ENCODE measurements at places on chromosomes 1 and 21.

DNA sequence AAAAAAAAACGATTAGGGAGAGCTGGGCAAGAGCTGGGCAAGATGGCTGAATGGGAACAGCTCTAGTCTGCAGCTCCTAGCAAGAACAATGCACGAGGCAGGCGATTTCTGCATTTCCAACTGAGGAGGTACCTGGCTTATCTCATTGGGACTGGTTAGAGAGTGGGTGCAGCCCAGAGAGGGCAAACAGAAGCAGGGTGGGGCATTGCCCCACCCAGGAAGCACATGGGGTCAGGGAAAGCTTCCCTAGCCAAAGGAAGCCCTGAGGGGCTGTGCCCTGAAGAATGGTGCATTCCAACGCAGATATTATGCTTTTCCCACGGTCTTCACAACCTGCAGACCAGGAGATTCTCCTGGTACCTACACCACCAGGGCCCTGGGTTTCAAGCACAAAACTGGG, 251.6 kb downstream of the GPATCH2 start:
- no peak for DNase-seq

- DNase-seq: peak; percentile 97
These were observed at the start of gene PCBP3 for GRCh38 chr21:45643021-45643980. Gene PCBP3, plus strand, starts transcription at chr21:45643725. Its CDS starts 206,361 bp downstream, at chr21:45850086.

- DNase-seq: no peak
These were observed 33.2 kb upstream of the FNBP1L start for GRCh38 chr1:93414749-93415148.

DNA sequence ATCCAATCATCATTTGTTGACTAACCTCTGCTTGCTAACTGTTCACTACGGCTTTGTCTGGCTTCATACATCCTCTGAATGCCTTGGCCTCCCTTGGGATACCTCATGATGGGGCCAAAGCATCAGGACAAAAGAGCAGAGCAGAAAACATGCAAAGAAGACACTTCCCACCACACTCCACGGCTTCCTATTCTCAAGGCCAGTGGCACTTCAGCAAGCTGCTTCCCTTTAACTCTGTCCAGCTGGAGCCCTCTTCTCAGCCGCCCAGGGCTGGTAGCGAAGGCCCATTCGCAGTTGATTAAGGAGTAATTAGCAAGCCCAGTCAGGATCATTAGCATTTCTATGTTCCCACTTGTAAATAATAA, 224.3 kb upstream of the FGGY start:
- DNase-seq: no peak

DNA sequence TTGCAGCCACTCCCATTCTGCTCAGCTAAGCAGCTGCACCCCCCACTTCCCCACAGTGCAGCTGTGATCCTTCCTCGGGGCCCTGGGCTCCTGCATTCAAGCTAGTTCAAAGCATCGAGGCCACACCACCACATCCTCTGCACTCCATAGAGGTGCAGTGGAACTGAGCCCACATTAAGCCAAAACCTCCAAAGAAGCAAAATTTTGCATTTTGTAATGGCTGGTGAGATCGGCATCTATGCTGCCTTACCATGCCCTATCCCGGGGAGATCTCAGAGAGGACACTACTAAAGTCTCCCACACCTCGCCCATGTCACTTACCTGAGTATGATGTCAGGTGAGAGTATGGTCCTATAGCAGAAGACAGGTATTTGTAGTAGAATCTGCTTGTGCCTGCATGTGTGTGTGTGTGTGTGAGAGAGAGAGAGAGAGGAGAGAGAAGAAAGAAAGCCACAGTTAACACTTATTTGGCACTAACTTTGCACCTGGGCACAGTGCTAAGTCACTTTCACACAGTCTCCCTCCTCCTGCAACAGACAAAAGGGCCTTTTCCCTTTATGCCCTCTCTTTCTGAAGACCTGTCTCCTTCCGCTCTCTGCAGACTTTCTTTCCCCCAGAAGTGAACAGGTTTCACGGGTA, 89.8 kb downstream of the KIF14 start:
- no peak for DNase-seq

DNA sequence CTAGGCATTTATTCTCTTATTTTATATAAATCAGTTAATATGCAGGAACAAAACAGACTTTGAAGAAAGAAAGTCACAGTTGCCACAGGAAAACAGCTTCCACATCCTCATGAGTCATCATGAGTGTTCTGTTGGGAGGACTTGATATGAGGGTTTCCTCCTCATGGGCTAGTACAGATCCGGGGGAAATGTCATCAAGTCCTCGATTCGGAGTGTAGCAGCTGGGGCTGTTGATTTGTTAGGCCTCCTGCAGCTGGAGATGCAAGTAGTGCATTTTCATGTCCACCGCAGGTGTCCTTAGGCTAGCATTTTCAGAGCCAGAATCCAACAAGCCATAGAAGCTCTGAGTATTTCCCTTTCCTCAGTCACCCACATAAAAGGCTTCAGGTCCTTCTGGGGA, 36.7 kb downstream of the ADAM30 start:
- DNase-seq: peak; percentile 87

GRCh38 chr1:43388613-43389012, 987 bp downstream of the MED8 start:
- no peak for DNase-seq

GRCh38 chr1:48251323-48251722, 28.8 kb downstream of the SLC5A9 start:
- no peak for DNase-seq

- DNase-seq: no peak
These were observed 252.4 kb upstream of the KAZN start for GRCh38 chr1:14345946-14346550.

- no peak for DNase-seq
These were observed 827 bp downstream of the PRKCZ start for GRCh38 chr1:2050793-2051682.

GRCh38 chr1:21302747-21303715, 12.8 kb upstream of the ECE1 start:
- DNase-seq: peak; percentile 97

GRCh38 chr1:207923121-207923520, 12.2 kb upstream of the CD34 start:
- no peak for DNase-seq

GRCh38 chr1:23184212-23184934, 15.7 kb upstream of the LUZP1 start:
- no peak for DNase-seq

DNA sequence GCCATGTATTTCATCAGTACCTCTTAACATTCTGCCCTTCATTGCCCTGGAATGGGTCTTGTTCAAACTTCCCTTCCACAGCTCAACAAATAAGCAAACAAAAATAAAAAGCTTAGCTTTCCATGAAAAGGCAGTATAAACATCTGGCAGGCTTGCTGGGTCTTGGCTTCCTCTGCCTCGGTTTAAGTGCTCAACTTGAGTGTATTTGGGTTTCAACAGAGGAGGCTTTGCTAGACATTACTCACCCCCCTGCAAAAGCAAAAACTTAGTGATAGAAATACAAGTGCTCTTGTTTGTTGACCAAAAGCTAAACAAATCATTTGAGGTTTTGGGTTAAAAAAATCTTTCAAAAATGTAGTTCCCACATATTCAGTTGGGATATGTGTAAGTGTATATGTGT, 518.5 kb downstream of the PLPP3 start:
- DNase-seq: peak; percentile 61

GRCh38 chr1:219928791-219929118, 398 bp upstream of the SLC30A10 start:
- DNase-seq: no peak

DNA sequence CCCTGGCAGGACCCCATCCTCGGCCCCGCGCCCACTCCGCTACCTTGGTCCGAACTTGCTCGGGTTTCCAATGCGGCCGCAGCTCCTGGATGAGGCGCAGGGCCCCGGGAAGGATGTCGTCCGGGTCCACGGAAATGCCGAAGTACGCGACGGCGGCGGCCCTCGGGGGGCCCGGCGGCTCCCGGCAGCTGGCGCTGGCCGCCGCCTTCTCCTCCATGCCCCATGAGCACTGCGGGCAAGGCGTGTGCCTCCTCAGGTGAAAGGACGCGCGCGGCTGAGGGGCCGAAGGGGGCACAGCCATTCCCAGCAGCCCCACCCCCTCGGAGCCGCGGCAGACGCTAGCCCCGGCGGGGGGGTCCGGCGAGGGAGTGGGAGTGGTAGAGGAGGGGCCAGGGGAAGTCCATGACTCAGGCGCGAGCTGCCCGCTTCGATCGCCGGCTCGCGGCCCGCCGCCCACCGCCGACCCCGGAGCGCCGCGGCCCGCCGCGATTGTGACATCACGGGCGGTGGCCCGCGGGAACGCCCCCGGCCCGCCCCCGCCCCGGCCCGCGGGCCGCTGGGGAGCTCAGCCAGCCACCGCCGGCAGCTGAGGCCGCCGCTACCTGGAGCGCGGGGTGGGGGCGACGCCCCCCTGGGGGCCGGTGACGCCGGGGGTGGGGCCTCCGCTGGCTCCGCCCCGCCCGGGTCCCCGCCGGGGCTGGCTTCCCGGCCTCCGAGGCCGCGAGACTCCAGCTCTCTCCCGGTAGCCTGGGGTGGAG, at the start of gene ETNK2:
Gene ETNK2 (minus strand): TSS at position 493 of the 758 bp plus-strand sequence. CDS start 192 bp downstream, at position 301.
- DNase-seq: no peak

- DNase-seq: no peak
These were observed 105.1 kb upstream of the DPH5 start for GRCh38 chr1:101130673-101131072.

DNA sequence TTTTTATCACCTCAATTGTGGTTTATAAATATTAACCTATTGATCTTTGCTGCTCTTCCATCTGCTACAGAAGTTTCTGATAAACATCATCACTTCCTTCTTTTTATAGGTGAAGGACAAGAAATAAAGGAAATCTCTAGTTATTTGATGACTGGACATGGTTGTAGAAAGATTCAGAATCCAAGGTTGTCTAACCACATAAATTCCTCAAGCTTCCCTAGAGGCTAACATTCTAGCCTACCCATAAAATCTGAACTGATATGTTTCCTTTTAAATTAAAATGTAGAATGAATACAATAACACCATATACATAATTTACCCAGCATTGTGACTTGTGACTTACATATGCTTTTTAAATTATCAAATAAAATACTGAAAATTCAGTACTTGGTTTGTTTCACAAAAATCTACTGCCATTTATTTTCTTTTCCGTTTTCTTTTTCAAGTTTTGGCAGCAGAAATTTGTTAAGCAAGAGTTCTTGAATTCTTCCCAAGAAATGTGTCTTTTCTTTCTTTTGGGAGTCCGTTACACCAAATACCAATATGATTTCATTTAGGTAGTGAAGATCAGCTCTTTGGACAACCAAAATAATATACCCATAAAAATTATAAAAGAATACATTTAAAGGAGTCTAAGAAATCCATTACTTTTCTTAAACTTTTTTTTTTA, 513.2 kb upstream of the ADGRL2 start:
- DNase-seq: no peak

DNA sequence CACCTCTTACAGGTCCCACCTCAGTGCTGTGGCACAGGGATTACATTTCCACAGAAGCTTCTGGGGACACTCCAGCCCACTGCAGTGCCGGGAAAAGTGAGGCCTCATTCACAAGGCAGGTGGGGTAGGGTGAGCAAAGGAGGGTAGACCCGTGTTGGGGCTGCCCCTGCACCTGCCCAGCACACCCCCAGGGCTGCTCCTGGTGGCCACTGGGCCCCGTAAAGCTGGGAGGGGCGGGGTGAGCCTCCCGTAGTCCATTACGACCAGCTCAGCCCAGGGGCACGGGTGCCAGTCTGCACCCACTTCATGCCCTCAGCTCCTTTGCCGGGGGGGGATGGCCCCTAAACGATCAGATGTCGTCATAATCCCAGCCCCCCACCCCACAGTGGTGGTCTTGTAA, 39.5 kb downstream of the AJAP1 start:
- no peak for DNase-seq

DNA sequence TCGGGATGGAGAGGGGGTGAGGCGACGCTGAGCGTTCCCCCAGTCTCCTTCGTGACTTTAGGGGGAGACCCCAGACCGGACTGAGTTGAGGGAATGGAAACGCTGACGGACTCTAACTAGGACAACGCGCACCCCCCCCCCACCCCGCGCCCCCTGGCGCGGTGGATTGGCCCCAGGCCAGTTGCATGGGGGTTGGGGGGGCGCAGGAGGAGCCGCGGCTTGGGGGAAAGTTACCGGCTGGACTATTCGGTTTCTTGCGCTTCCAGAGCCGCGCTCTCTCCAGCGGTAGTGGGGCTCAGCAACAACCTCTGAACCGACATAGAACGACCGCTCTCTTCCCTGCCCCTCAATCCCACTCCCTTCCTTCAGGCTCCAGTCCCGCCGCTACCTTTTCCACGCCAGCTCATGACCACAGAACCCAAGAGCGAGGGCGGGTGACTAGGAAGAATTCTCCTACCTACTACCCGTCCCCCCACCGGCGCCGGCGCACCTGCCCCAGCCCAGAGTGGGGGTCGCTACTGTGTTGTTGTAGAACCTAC, 694 bp downstream of the ZBTB7B start:
- peak; percentile 28 for DNase-seq
